Tongue (tissue), 3 donors: ENCODE measurements at places on chromosomes 1 and 21. TPM values are rescaled to one million over a fixed set of nuclear protein-coding genes. Genes with fewer than 3 reads are reported as not detected.

Gene KCNE2
- total RNA-seq: not detected

Gene CR1L
- total RNA-seq: not detected

Gene TLR5
- total RNA-seq: 5.9 TPM

Gene IGFN1
- total RNA-seq: 0.21 TPM

Gene C1QTNF12
- 6.3 TPM for total RNA-seq
